ENCODE measurements at places on chromosomes 7 and 10. TPM values are rescaled to one million over a fixed set of nuclear protein-coding genes. Genes with fewer than 3 reads are reported as not detected.

The ANXA8 gene
- not detected for total RNA-seq

The HDAC9 gene
- 0.71 TPM for total RNA-seq

The CPA2 gene
- total RNA-seq = not detected

The BRAF gene
- total RNA-seq = 39.4 TPM

The TMEM184A gene
- not detected for total RNA-seq

The FEZF1 gene
- total RNA-seq = not detected

DNA sequence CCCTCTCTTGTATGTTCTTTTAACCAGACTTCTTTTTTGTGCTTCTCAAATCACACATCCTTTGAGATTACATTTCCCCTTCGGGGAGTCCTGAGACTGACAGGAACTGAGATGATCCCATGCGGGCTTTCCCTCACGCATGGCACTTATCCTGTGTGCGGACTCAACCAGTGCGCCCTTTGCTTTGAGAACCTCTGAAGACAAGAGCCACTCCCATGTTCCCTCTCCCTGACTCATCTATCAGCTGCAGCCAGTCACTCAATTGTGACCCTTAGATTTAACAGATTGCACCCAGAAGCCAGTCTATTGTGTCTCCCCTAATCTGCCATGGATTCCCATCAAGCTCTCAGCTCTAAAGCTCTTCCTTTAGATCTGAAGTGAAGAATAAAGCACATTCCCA is 353.9 kb upstream of the MEOX2 start:
- no peak for DNase-seq

DNA sequence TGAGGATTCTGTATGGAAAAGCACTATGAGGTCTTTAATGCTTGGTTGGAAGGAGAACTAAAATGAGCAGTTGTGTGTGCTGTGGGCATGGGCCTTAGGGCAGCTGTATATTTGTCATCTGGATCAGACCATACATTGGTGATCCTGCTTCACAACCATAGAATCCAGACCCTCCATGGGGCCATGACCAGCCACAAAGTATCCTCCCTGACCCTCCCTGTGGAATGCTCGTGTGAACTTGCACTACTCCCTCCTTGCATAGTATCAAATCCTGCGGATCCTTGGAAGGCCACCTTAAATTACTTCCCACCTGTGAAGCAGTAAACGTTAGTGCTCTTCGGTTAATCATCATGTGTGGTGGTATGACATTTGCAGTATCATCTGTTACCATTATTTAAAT is 67.1 kb downstream of the BMPR1A start:
- no peak for DNase-seq

DNA sequence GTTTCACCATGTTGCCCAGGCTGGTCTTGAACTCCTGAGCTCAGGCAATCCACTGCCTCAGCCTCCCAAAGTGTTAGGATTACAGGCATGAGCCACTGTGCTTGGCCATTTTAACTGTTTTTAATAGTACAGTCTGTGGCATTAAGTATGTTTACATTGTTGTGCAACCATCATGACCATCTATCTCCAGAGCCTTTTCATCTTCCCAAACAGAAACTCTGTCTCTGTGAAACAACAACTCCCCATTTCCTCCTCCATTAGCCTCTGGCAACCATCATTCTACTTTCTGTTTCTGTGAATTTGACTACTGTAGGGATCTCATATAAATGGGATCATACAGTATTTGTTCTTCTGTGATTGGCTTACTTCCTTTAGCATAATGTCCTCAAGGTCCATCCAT is 48.3 kb upstream of the SEPHS1 start:
- no peak for DNase-seq

DNA sequence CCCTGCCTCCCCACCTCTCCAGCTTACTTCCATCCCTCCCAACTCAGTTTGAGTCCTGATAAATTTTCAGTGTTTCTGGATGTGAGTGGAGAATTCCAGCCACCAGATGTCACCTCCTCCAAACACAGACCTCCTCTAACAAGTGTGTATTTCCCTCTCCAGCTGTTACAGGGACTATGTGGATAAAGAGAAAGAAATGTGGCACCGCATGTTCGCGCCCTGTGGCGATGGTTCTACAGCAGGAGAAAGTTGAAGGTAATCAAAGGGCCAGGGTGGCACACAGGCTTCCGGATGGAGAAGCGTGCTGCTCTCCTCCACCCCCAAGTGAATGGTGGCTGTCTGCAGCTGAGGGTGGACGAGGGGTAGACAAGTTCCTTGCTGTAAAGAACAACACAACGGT is 14.7 kb downstream of the FKBP6 start:
- no peak for DNase-seq

DNA sequence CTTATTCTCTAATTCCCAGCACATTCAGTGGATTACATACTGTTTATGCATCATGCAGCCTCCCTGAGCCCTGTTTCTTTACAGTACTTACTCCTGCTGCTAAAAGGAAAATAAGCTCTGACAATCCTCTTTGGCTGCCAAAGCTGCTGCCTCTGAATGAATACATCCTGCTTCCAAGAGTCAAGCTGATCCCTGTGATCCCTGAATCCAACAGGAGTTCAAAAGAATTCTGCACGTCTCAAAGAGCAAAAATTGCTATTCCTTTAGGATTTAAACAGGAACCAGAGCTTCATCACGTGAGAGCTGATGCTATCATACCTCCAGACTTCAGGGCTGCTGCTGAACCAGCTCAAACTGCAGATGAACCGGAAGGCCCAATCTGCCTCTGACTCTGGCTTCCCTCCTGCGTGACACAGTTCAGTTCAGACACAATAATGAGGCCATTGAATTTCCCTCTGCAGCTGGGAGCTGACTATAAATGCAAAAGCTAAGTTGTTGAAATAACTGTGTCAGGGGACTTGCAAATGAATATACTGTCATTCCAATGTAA is 851.0 kb upstream of the PHF14 start:
- DNase-seq = no peak

- DNase-seq = no peak
Observed at GRCh38 chr7:74047804-74048380, 19.9 kb downstream of the ELN start.

DNA sequence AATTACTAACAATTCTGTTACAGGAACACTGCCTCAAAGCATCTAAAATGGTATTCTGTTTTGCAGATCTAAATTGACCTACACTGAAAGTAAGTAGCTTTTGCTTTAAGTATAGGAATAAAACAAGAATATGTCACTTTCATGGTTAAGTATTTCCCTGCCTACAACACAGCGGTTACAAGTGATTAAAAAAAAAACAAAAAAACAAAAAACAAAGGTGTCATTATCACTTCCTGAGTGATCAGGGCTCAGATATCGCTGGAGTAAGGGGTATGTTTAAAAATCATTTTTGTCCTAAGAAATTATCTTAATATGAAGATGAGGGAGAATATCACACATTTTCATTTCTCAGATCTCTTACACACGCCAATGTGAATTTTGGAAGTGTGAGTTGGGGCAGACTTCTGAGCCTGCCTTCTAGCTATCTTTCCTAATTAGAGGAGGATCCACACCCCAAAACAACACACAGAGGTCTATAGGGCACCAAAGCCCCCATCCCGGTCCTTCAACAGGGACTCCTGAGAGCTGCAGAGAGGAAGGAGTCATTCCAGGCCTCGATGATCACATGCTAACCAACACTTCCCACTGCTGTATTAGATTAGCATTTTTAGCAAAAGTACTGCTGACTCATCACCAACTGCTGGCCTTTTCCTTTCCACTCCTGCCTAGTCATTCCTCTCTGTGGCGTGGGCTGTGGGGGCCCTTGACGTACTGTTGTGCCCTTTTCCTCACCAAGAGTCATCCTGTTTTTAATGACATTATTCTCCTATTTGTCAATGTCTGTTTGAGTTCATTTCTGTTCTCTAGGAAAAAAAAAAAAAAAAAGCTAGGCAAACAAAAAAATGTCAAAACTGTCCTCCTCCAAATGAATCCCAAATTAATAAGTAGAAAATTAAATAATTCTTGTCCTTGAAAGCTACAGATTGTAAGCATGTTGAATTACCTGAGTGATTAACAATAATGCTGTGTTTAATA is 31.2 kb downstream of the PRTFDC1 start:
- no peak for DNase-seq

DNA sequence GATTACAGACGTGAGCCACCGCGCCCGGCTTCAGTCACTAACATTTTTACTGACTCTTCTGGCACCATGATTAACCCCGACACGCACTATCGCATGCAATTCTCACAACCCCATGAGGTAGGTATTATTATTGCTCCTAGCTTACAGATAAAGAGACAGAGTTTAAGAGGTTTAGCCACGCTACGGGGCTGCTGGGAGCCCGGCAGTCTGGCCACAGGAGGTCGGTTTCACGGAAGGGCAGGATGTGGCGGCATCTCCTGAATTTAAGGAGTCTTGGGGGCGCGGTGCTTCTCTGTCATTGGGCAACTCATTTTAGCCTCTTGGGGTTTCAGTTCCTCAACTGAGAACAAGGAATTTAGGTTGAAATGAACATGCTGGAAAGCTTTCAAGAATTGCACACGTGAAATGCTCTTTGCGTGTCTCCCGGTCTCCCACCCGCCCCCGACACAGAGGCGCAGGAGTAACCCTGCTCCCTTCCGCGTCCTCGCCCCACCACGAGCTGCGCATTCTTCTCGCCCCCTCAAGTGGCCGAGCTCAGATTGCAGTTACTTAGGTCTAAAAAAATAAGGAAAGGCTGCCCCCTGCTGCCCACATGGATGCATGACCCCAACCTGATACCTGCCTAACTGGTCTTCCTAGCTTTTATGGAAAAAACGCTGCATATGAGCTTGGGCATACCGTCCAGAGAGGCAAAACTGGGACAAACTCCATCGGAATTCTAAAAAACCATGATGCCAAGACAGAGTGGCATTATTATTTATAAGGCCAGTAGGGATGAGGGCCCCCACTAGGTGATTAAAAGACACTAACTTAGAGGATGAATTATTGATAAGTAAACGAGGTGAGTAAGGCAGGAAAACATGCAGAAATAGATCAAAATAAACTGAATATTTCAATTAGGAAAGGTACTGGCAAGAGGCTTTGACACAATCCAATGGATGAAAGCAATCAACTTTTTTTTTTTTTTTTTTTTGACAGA is 12.4 kb downstream of the PRSS2 start:
- DNase-seq = peak; percentile 73

DNA sequence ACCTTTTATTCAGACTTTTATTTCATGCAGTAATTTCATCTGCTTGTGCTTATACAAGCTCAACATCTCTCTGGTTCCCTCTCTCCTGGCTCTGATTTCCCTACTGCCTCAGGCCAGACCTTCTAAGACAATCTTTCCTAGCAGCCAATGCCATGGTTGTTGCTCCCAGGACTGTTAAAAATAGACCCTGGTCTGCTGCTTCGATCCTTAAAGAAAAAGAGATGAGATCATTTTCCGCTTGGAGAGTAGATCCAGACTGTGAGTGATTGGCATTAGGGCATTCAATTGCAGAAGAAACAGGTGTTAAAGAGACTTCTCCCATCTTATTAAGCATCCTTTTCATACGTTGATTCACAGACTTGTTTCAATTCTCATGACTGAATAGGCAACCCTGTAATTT is 68.4 kb upstream of the ITGB1 start:
- no peak for DNase-seq

GRCh38 chr7:12244694-12245093 is 33.6 kb downstream of the TMEM106B start:
- DNase-seq = no peak

GRCh38 chr7:30200591-30200990 is 65.8 kb downstream of the MTURN start:
- DNase-seq = no peak

- no peak for DNase-seq
Observed at GRCh38 chr7:152173372-152174070, 148.0 kb downstream of the GALNT11 start.

- DNase-seq = no peak
Observed at GRCh38 chr7:73978661-73979563, 49.1 kb upstream of the ELN start.

GRCh38 chr7:83173664-83174063 is 11.0 kb upstream of the PCLO start:
- DNase-seq = no peak

- no peak for DNase-seq
Observed at GRCh38 chr7:40428421-40428820, 293.6 kb downstream of the SUGCT start.

GRCh38 chr7:2241580-2242540 is at the start of the genes MRM2 and NUDT1:
Gene MRM2 (minus strand): TSS chr7:2242205. CDS start chr7:2242169, 36 bp downstream.
Gene NUDT1 (plus strand): TSS chr7:2242226. CDS start chr7:2244575, 2,349 bp downstream.
- DNase-seq = peak; percentile 86

GRCh38 chr10:88759366-88760101 is at the start of gene LIPN:
Gene LIPN (plus strand): TSS chr10:88760020. CDS start chr10:88761406, 1,386 bp downstream.
- DNase-seq = no peak

DNA sequence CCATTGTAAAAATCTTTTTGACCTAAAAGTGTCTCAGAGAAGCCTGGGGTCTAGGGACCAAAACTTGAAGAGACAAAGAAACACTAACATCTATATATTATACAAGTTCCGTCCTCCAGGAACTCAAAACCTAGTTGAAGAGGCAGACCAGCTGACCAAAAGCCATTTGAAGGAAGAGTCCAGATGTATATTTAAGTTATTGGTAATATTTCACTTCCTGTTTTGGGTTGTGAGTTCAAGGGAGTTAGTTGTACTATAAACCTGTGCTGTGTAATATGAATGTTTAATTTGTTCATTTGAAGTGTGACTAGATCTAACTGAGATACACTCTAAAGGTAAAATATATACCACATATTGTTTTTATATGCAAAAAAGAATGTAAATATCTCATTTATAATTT is 45.0 kb downstream of the CDK1 start:
- no peak for DNase-seq
